ENCODE measurements at places on chromosomes 7 and 10.

DNA sequence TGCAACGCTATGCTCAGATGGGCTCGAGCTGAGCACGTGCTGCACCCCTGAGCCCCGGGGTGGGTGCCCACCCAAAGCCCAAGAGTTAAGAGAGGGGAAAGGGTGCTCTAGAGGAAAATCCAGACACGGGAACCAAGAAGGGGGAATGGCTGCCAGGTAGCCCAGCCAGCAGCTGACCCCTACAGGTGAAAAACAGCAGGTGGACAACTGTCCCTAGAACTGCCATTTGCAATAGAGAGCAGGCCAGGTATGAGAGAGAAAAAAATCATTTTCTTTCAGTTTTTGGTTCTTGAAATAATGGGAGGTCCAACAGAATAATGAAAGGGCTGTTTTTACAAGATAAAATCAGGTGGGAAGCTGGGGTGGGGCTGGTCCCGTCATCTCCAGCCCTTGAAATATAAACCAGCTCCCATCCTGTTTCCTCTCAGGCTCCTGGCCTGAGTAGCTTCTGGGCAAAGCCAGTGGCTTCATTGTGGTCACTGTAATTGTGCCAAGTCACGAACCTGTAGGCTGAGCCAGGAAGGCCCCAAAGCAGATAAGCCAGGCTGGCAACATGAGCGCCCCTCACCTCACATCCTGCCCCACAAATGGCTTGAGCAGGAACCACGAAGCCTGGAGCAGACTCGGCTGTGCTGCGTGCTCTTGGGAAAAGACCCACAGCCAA is 257.8 kb downstream of the SNX10 start:
- DNase-seq = no peak

DNA sequence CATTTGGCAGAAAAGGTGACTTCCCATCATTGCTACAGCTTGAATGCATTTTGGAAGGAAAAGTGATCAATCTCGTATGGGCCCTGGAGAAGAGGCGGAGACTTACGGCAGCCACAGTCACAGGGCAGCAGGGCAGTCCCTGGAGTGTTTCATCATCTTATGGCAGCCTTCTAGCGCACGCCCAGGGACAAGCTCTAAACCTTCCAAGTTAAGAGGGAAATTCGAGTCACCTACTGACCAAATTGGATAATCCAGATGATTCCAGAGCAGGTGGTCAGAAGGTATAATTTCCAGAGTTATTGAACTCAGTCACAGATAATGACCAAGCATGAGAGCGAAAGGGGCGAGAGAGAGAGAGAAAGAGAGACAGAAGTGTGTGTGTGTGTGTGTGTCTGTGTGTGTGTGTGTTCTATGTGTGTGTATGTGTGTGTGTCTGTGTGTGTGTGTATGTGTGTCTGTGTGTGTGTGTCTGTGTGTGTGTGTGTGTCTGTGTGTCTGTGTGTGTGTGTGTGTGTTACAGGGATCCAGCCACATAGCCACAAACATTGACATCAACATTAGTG is 123.7 kb upstream of the ADAM12 start:
- no peak for DNase-seq

GRCh38 chr10:58641708-58642107 is 129.0 kb downstream of the BICC1 start:
- no peak for DNase-seq

- no peak for DNase-seq
These were observed 123.7 kb downstream of the KAT6B start for GRCh38 chr10:74949843-74950765.

DNA sequence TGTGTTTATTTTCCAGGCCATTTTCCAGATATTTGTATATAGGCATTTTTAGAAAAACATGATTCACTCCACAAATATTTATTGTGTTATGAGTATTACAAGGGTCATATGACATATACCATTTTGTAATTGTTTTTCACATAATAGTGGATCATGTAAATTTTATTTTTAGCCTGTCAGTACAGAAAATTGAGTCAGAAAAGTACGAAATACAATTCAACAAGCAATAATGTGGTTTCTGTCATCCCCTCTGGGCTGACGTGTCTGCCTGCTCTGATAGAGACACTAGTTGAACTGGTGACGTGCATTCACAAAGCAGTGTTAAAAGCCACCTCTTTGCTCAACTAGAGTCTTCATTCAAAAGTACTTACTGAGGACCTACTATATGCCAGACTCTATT is 97.9 kb upstream of the STEAP1B start:
- DNase-seq = no peak

- DNase-seq = no peak
These were observed 60.8 kb downstream of the CARD11 start for GRCh38 chr7:2982831-2983230.

DNA sequence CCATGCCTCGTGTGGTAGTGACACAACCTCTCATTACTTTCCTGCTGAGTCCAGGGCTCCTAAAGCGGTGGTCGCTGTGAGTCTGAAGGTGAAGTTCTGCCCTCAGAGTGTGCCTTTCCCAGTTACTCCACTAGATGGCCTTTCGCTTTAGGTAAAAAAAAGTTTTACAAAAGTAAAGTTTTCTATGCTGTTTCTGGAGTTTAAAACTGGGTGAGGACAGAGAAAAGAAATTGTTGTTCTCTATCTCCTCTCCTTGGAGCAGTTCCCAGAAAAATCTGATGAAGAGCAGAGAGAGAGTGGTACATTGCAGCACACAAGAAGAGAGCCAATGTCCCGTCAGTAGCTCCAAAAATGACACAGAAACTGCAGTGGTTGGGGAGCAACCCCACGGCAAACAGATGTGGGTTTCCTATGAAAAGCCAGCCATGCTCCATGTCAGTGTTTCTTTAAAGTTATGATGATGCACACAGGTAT is 257.1 kb downstream of the GLI3 start:
- no peak for DNase-seq

DNA sequence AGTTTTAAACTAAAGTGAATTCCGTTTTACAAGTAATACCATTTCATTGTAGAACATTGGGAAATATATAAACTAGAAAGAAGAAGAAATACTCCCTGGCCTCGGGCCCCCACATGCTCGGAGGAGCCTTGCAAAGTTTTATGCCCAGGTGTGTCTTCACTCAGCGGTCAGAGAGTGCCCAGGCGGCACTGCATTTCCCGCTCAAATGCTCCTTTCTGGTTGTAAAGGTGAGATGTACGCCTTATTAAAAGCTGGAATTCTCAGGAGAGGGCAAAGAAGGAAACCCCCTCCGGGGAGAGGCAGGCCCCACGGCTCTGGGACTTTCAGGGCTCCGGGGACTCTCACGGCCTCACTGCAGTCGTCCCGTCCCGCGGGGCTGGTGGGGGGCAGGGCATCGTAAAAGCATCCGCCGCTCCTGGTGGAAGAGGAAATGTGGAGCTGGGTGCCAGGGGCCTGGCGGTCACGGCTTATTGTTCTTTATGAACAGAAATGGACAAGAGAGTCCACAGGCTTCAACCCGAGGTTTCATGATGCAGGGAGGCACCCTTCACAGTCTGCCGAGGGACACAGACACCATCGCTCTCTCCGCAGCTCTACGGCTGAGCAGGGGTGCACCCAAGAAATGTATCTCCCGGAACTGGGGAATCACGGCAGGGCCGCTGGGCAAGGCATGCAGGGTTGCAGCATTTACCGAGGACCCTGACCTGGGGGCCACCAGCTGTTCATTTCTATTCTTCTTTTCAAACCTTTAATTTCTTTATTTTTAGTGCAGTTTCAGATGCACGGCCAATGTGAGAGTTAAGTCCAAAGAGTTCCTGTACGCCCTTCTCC is 47.7 kb upstream of the INPP5A start:
- no peak for DNase-seq

DNA sequence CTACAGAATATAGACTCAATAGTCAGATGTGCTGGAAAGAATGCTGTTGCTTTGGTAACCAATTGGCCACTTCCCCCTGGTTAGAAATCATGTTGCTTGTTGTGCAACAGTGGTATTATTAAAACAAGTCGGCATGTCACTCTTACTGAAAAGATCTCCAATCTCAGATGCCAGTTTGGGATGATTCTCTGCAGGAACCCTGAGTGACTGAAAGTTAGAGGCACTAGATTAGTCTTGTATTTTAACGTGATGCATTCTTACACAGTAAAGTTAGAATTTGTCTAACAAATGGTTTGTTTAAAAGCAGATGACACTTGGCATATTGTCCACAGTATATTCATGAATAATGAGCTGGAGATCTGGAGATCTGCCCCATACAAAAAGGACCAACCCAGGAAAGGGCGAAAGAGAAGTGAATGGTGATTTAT is 287.6 kb downstream of the TWIST1 start:
- DNase-seq = no peak

DNA sequence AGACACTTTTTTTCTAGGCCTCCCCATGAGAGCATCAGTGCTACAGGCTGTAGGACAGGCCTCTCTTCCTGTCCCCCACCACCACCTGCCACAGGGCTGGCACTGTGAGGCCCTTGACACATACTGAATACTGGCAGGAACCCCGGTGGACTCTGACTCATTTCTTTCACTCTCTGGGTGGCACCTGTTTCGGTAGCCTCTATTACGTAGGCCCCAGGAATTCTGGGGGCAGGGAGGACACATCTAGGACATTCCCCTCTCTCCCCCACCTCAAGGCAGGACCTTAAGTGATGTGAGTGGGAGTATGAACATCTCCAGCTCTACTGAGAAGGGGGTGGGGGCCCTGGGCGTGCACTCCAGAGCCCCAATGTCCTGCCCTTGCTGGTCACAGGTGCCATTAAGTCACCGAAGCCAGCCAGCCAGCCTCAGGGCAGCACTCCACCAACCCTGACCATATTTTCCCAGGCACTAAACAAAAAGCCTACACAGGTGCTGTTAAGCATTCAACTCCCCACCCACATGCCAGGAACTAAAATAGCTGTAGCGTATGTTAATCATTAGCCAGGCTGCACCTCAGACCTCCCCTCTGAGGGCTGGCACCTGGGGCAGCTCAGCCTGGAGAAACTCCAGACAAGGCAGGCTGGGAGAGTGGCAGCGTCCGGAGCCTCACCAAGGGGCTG is 8.9 kb downstream of the ANXA11 start:
- DNase-seq = no peak

DNA sequence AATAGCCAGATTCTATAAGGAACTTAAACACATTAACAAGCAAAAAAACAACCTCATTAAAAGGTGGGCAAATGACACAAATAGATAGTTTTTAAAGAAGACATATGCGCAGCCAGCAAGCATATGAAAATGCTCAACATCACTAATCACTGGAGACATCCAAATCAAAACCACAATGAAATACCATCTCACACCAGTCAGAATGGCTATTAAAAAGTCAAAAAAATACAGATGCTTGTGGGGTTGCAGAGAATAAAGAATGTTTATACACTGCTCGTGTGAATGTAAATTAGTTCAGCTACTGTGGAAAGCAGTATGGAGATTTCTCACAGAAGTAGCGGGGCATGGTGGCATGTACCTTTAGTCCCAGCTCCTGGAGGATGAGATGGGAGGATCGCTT is 164.0 kb downstream of the CHRM2 start:
- DNase-seq = no peak

DNA sequence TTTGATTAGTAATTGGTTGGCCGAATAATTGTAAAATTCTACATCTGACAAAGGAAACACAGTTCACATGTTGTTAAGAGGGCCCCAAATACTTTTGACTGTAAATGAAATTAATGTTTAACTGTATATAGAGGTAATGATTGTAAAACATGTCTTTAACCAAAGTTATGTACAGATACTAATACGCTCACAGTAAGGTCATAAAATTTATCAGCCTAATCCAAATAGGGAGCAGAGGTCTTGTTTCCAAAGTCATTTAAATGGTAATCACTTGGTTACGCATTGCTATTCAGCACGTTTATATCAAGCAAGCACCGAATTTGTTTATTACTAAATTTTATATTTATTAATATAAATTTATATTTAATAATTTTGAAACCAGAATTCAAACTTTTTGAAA is 1.4 kb downstream of the PHYHIPL start:
- DNase-seq = no peak

- peak; percentile 24 for DNase-seq
These were observed 1.5 kb upstream of the GRIFIN start for GRCh38 chr7:2477447-2478398.

All from stimulated activated CD8-positive, alpha-beta memory T cell treated with anti-CD3 and anti-CD28 coated beads, Interleukin-4, amount 100 ng/mL, for 1 hour (primary cell).